ENCODE measurements at places on chromosomes 1 and 21.

GRCh38 chr1:119795261-119796200 is 15.7 kb downstream of the REG4 start:
- DNase-seq, result no peak

DNA sequence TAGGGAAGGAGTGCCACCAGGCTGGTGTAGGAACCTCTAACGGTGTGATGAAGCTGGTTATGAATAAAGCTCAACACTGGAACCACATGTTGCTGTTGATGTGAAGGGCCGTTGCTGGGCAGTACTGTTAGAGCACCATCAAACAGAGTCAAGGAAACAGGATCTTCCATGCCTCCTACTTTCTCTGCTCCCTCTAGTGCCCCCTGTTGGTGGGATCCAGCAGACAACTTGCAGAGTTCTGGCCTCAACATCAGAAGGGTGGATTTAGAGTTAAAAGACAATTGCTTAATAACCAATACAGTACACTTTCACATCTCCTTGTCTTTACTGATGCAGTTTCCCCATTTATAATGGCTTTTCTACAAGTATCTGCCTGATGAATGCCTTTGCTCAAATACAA is 336.4 kb downstream of the NTNG1 start:
- peak; percentile 12 for DNase-seq

DNA sequence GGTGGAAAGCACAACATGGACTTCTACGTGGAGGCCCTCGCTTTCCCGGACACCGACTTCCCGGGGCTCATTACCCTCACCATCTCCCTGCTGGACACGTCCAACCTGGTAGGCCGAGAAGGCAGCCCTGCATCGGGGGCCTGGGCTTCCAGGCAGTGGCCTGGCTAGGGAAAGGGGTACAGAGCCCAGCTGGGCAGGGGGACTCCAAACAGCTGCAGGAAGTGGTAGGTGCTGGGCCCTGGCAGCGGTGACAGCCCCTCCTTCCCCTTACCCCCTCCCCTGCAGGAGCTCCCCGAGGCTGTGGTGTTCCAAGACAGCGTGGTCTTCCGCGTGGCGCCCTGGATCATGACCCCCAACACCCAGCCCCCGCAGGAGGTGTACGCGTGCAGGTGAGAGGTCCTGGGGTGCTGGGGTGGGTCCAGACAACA is 30.0 kb upstream of the PADI6 start:
- DNase-seq, result no peak

- DNase-seq, result no peak
Observed at GRCh38 chr1:1748686-1749321, 24.6 kb upstream of the CDK11A start.

- DNase-seq, result no peak
Observed at GRCh38 chr1:55369474-55369873, 154.3 kb upstream of the USP24 start.

DNA sequence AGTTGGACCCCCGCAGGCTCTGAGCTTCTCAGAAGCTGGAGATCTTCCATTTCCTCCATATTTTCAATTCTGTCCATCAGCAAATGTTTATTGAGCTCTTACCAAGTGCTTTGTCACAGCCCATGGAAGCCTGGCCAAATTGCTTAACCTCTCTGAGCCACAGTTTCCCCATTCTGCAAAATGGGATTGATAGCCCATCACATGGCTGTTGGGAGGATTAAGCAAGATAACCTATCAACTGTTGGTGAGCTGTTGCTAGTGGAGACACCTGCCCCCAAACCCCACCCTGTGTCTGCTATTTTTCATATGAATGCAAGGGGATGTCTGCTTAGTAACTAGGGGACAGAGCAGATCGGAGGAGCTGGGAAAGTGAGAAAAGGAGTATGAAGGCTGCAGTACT is 38.3 kb downstream of the CD34 start:
- DNase-seq, result no peak

GRCh38 chr1:36455386-36455785 is 5.1 kb upstream of the OSCP1 start:
- DNase-seq, result no peak

DNA sequence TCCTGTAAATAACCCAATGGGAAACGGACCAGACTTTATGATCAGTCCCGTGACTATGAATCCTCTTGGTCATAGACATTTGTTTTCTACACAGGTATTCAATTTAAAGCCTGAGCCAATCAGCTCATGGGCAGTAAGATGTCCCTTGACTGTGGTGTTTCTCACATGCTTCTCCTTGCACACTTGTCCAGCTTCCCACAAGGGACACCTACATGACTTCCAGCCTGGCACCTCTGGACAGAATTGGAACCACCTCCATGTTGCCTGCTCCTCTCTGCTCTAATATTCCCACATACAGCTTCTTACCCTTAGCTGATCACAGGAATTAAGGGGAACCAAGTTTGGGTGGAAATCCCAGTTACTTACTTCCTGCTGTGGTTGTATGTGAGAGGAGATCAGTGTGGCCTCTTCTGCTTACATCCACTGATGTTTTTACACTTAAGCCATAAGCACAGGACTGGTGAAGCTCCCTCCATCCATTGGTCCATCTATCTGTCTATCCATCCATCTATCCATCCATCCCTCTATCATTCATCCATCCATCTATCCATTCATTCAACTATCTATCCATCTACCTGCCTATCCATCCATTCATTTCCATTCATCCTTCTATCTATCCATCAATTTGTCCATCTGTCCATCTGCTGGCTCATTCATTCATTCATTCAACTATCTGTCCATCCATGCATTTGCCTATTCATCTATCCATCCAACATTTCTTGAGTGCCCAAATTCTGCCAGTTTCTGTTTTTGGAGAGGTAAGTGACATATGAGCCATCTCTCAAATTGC is 16.4 kb downstream of the RUNX1 start:
- no peak for DNase-seq

DNA sequence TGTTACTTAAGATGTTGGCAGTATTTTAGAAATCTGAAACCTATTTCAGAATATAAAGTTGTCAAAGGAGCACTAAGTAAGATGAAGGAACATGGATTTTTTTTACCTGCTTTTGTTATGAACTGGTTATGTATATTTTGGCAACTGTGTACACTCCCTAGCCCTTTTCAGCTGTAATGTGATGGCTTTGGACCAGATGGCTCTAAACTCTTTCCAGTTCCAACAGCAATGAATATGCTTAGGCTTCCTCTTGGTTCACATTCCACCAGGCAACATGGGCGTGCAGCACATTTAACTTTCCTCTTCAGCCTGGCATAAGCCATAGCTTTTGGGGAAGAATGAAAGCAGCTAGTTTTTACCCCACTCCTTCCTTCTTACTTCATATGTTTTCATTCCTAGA is 95.6 kb upstream of the ADAMTS5 start:
- no peak for DNase-seq

DNA sequence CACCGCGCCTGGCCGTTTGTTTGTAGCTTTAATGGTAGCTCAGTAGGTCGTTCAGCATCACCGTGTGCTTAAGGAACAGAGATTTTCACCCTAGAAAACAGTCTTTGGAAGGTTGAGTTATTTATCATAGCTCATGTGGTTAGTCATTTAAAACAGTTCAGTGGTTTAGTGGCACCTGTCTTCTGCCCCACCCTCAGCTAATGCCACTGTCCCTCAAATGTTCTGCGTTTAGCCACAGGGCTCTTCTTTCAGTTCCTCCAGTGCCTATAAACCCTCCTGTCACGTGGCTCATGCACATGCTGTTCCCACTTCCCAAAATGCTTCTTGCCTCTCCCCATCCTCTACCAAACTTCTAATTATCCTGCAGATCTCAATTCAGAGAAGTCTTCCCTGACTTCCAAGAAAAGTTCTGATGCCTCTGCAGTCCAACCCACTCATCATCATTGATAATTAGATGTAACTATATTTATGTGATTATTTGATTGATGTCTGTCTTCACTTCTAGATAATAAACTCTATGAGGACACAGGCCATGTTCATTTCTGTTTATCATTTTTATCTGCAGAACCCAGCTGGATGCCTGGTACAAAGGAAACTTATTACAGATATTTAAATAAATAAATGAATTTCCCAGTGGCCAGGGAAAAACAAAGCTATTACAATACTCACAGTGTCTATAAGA is 14.4 kb upstream of the DIPK1A start:
- no peak for DNase-seq

GRCh38 chr1:98896711-98897445 is 107.8 kb downstream of the PLPPR5 start:
- no peak for DNase-seq

DNA sequence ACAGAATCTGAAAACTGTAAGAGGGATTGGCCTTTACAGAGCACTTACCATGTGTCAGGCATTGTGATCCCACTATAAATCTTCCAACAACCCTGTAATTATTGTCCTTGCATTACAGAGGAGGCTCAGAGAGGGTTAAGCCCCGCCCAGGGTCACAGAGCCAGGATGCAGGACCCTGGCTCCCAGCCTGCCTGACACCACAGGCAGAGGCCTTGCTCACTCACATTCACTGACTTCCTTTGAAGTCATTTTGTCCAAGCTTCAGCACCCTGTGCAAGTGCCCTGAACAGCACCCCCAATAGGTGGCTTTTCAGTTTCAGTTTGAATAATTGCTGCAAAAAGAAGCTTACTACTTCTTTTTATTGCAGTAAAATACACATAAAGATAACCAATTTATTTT is 256.8 kb upstream of the NFIA start:
- DNase-seq, result no peak

DNA sequence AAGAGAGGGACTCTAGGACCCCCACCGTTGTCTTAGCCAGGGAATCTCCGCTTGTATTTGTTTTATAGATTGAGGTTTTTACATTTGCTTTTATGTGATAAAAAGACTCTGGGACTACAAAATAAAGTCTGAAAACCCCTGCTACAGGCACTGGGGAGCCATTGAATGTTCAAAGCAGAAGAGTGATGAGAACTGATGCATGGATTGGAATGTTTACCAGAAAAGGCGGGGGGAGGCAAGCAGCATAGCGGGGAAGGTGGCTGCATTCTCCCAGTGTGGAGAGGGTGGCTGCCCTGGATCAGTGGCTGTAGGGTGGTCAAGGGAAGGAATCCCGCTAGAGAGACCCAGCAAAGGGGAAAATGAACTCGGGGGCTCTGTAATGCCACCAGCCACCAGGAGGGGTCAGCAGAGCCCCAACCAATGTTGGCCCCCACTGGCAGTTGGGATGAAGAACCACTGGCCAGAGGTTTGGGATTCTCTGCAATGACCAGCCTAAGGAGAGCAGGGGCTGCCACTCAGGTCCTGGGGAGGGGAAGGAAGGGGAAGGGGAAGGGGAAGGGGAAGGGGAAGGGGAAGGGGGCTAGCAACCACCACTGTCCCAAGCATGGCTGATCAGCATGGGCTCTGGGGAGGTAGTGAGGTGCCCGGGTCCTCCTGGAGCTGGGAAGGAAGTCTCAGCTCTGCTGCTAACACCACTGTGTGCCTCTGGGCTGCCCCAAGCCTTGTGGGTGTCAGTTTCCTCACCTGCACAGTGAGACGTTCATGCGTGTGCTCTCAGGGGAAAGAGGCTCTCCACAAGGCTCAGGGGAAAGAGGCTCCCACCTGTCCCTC is 19.2 kb upstream of the PEF1 start:
- DNase-seq, result peak; percentile 73

- DNase-seq, result no peak
Observed at GRCh38 chr1:70459496-70460225, 48.6 kb downstream of the CTH start.

GRCh38 chr1:197526736-197527371 is 248.4 kb downstream of the DENND1B start:
- no peak for DNase-seq

- DNase-seq, result no peak
Observed at GRCh38 chr1:24393892-24394291, 19.7 kb downstream of the STPG1 start.

DNA sequence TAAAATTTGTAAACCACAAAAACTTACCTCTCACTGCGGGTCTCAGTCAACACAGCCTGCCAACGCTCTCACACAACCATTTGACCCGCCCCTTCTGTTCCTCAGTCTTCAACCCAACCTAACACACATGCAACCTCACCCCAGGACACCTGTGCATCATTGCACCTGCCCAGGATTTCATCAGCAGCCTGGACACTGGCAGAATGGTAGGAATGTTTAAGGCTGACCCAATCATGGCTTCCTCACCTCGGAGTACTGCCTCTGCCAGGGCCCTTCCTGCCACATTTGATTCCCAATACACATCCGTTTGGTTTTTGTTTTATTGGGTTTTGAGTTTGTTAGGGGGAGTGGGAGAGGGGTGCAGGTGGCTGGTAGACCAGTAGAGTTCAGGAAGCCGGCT is 40.7 kb downstream of the TOMM20 start:
- DNase-seq, result no peak

DNA sequence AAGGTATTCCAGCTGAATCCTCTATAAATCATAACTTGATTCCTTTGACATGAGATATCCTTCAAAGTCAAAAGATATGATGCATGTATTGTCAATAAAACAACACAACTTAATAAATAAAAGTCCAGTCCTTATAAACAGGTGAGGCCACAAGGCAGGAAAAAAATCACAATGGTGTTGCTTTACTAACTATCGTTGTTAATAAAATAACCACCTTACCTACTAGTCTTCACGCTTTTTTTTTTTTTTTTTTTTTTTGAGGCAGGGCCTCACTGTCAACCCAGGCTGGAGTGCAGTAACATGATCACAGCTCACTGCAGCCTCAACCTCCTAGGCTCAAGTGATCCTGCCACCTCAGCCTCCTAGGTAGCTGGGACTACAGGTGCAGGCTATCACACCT is at the start of gene TMEM81:
TMEM81 (minus strand) TSS at position 101 of the 400 bp plus-strand sequence. CDS start 140 bp downstream, outside the sequence.
- DNase-seq, result no peak

DNA sequence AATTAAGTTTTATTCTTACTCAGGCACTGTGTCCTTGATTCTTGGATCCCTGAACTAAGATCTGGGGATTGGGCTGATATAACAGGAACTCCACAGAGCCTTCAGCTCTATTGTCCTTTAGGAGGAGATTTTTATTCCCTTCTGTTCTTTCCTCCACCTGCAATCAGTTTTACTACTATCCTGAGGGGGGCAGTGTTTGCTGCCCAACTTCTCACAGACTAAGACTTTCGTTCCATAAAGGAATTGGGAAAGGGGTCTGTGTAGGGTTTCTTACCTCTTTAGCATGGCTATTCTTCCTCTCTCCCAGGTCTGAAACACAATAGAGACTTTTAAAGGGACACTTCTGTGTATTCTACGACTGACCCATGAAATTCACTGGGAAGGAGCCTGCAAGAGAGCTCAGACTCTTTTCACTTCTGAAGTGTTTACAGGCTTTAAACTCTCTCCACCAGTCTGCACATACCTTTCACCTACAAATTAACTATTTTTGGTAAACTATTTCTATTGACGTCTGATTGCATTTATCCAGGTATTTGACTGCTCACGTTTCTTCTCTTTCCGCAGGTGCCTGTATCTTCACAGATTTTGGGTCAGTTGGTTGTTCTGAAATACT is 103.3 kb upstream of the DEPDC1 start:
- DNase-seq, result no peak

- no peak for DNase-seq
Observed at GRCh38 chr1:20370698-20371097, 80.0 kb downstream of the VWA5B1 start.

GRCh38 chr1:159088050-159088449 is 11.5 kb upstream of the AIM2 start:
- no peak for DNase-seq

GRCh38 chr1:112319371-112320040 is 76.5 kb upstream of the CTTNBP2NL start:
- no peak for DNase-seq

GRCh38 chr1:201511941-201512539 is 5.1 kb upstream of the CSRP1 start:
- DNase-seq, result no peak
